ENCODE measurements at places on chromosomes 11 and 22.

DNA sequence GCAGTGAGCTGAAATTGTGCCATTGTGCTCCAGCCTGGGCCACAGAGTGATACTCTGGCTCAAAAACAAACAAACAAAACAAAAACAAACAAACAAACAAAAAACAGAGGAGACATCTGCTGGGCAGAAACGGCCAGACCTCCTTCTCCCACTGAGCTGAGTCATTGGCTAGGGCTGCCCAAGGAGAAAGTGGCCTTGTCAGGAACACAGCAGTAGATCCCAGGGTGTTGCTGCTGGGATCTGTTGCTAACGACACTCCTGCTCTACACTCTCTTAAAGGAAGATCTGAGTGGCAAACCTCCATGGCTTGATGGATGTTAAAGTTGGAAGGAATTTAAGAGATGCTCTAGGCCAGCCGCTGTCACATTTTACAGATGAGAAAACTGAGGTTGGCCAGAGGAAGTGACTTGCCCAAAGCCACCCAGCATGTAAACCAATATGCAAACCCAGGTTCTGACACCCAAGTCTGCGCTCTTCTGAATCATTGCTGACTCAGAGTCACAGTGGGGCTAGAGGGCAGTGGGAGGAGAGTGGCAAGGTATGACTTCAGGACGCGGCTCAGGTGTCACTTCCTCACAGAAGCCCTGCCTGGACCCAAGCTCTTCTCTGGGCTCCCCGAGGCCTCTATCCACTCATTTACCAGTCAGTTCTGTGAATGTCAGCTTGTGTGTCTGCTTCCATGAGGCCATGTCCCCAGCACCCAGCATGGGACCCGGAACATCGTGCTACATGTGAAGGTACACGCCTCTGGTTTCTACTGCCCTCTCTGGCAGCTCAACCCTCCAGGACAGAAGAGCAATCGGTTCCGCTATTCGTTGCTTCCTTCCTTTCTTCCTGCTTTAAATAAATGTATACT lies 11.3 kb upstream of the GDPD5 start:
- H3K27ac ChIP-seq, result no peak overlapping the region
- H3K27me3 ChIP-seq, result no peaks in the 10 kb centered on the region
- H3K4me3 ChIP-seq, result no peak overlapping the region
- H3K4me1 ChIP-seq, result peaks cover 14% of the 10 kb centered on the region
- no peak for DNase-seq
- no peaks in the 10 kb centered on the region for H3K36me3 ChIP-seq

GRCh38 chr11:3782963-3783362 lies 14.4 kb downstream of the NUP98 start:
- no peak overlapping the region for H3K27ac ChIP-seq
- peaks cover 12% of the 10 kb centered on the region for H3K36me3 ChIP-seq
- no peaks in the 10 kb centered on the region for H3K27me3 ChIP-seq
- peaks cover 15% of the 10 kb centered on the region for H3K4me1 ChIP-seq
- H3K4me3 ChIP-seq, result no peak overlapping the region

DNA sequence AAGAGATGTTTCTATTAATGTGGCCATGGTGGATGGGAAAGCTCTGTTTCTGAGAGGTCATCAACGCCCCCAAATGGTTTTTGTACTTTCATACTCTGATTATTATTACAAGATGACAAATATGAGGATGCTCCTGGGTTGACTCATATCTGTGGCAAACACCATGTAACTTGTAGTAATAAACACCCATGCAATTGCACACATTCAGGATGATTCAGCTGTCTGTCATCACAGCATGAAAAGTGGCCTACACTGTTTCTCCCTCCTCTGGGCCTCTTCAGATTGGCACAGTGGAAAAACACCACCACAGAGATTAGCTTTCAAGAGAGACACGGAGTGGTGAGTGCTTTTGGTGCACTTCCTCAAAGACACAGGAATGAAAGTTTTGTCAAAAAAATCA lies 85.4 kb downstream of the MTNR1B start:
- peak; percentile 59 for DNase-seq
- no peaks in the 10 kb centered on the region for H3K27me3 ChIP-seq
- no peak overlapping the region for H3K27ac ChIP-seq
- no peak overlapping the region for H3K4me3 ChIP-seq

- H3K27ac ChIP-seq, result peak overlapping the region; percentile 29
- no peaks in the 10 kb centered on the region for H3K36me3 ChIP-seq
- H3K27me3 ChIP-seq, result no peaks in the 10 kb centered on the region
These were observed 157.9 kb upstream of the CARD18 start for GRCh38 chr11:105297463-105297862.

DNA sequence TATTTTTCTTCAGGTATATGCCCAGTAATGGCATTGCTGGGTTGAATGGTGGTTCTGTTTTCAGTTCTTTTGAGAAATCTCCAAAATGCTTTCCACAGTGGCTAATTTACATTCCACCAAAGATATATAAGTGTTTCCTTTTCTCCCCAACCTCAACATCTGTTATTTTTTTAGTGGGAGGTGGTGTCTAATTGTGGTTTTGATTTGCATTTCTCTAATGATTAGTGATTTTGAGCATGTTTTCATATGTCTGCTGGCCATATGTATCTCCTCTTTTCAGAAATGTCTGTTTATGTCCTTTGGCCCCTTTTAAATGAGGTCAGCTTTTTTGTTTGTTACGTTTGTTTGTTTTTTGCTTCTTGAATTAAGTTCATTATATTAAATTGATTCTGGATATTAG lies 760.2 kb downstream of the KCNA4 start:
- H3K27ac ChIP-seq, result no peak overlapping the region
- H3K27me3 ChIP-seq, result no peaks in the 10 kb centered on the region
- H3K4me3 ChIP-seq, result no peak overlapping the region
- no peak for DNase-seq

- H3K4me3 ChIP-seq, result no peak overlapping the region
- H3K36me3 ChIP-seq, result no peaks in the 10 kb centered on the region
- no peak for DNase-seq
- H3K27ac ChIP-seq, result no peak overlapping the region
- no peaks in the 10 kb centered on the region for H3K4me1 ChIP-seq
These were observed 73.4 kb downstream of the FEZ1 start for GRCh38 chr11:125422681-125423080.

- no peaks in the 10 kb centered on the region for H3K27me3 ChIP-seq
- DNase-seq, result no peak
- no peaks in the 10 kb centered on the region for H3K36me3 ChIP-seq
- H3K27ac ChIP-seq, result no peak overlapping the region
- peaks cover 15% of the 10 kb centered on the region for H3K4me1 ChIP-seq
These were observed 44.1 kb downstream of the RBFOX2 start for GRCh38 chr22:35984183-35985175.

DNA sequence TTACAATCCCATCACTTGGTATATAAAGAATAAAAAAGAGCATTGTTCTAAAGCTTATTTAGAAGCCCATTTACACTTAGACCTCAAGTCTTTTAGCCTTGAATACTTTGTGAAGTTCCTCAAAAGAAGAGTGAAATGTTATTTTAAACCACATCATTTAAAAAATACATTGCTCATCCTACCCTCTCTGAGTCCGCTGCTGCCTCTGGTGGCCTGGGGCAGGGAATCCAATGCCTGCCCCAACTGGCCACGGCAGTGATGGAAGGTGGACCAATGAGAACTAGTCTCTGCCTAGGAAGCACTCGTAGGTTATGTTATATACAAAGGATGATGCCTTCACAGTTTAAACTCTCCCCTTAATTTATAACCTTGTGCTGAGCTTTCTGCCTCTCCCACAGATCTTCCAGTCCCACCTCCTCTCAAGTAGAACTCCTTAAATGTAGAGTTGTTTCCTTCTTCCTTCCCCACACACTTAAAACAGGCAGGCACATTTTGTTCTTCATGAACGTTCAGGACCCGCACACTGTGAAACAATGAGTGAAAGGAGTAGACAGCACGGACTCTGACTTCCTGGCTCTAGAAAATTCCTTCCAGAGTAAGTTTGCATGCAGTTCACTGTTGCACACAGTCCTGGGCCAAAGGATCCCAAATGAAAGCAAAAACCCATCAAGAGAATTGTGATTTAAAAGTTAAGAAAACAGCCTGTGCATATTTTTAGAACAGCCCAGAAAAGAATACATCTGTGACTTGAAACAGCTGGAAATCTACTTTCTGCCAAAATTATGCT lies 167.8 kb downstream of the RRAS2 start:
- H3K27me3 ChIP-seq, result peaks cover 1% of the 10 kb centered on the region
- no peak for DNase-seq
- no peak overlapping the region for H3K27ac ChIP-seq

GRCh38 chr11:62256281-62256680 lies 13.7 kb upstream of the SCGB2A2 start:
- no peak overlapping the region for H3K27ac ChIP-seq
- H3K4me3 ChIP-seq, result no peak overlapping the region
- no peaks in the 10 kb centered on the region for H3K36me3 ChIP-seq
- no peaks in the 10 kb centered on the region for H3K4me1 ChIP-seq
- no peak for DNase-seq

DNA sequence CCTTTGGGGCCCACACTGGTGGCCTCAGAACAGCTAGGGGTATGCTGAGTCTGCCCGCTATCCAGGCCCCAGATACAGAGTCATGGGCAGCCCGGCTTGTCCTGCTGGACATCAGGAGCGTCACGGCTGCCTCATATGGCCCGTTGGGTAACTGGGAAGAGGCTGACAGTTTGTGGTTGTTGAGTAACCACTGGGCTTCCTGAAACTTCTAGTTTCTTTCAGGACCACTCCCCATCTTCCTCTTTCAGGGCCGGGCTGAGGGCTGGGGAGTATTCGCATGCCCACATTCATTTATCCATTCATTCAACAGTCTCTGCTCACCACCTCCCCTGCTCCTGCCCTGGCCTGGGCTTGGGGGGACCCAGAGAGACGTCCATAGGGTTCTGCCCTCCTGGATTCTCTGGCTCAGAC lies 13.4 kb upstream of the P2RY2 start:
- no peak overlapping the region for H3K27ac ChIP-seq
- no peak for DNase-seq
- H3K36me3 ChIP-seq, result no peaks in the 10 kb centered on the region
- no peaks in the 10 kb centered on the region for H3K4me1 ChIP-seq
- no peak overlapping the region for H3K4me3 ChIP-seq
- no peaks in the 10 kb centered on the region for H3K27me3 ChIP-seq

DNA sequence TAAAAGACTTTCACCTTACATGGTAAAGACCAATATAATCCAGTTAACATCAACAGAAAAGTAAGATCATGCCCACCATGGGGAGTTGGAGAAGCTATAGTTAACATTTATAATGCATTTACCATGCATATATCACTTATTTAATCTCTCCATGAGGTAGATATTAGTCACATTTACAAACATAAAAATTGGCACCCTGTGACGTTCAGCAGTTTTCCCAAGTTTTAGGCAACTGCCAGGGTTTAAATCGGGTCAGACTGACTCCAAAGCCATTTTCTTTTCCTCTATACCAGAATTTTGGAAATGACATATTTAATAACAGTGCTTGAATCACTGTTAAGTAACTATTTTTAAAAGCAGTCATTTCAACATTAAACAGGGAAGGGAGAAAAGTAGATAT lies 266.3 kb downstream of the DDX10 start:
- H3K4me3 ChIP-seq, result no peak overlapping the region
- no peaks in the 10 kb centered on the region for H3K36me3 ChIP-seq
- H3K4me1 ChIP-seq, result peaks cover 24% of the 10 kb centered on the region
- no peak overlapping the region for H3K27ac ChIP-seq
- no peaks in the 10 kb centered on the region for H3K27me3 ChIP-seq

DNA sequence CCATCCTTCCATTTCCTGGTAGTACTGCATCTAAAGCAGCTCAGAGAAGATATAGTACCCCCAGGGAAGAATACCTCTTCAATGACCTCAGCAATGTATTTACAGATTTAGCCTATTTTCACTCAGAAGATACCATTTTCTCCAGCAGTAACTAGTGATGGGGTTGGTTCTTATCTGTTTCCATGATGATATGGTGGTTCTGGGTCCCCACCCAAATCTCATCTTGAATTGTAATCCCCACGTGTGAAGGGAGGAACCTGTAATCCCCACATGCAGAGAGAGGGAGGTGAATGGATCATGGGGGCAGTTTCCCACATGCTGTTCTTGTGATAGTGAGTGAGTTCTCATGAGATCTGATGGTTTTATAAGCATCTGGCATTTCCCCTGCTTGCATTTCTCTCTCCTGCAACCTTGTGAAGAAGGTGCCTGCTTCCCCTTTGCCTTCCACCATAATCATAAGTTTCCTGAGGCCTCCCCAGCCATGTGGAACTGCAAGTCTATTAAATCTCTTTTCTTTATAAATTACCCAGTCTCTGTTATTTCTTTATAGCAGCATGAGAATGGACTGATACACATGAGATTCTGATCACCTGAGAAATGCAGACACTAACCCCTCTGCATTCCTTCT lies 139.2 kb downstream of the CCDC81 start:
- H3K36me3 ChIP-seq, result no peaks in the 10 kb centered on the region
- no peak overlapping the region for H3K4me3 ChIP-seq
- H3K4me1 ChIP-seq, result peaks cover 56% of the 10 kb centered on the region
- H3K27me3 ChIP-seq, result no peaks in the 10 kb centered on the region

DNA sequence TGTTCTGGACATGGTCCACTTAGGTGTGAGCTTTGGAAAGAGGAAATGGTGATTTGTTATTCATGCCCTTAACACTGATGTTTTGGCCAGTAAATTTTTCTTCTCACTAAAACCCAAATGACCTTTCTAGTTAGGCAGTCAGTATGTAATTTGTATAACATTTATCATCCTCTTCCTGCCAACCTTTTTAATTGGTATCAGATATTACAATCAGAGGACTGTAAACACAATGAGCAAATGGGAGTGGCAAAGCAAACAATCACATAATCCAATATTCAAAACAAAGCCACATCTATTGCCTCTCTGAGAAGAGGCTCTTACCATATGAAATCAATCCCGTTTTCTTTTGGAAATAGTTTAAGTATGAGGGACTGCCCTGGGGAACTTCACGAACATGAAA lies 49.1 kb downstream of the BBOX1 start:
- no peak for DNase-seq
- H3K4me3 ChIP-seq, result no peak overlapping the region

- no peak overlapping the region for H3K27ac ChIP-seq
- H3K36me3 ChIP-seq, result no peaks in the 10 kb centered on the region
- H3K4me1 ChIP-seq, result no peaks in the 10 kb centered on the region
- DNase-seq, result no peak
- H3K27me3 ChIP-seq, result no peaks in the 10 kb centered on the region
- H3K4me3 ChIP-seq, result no peak overlapping the region
These were observed 139.2 kb downstream of the LRRC4C start for GRCh38 chr11:41320238-41320637.

DNA sequence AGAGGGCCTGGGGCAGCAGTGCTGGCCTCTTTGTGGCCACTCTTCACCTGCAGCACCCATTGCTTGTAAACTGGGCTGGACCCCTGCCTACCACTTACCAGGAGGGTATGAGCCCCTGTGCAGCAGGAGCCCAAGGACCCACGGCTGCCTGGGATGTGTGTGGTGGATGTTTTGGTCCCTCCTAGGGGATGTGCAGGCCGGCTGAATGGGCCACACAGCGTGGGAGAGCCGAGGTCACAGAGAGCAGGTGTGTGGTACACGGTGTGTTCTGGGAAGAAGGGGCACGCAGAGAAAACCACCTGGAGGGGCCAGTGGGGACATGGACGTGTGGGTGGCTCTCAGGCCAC lies 19.3 kb upstream of the GNB1L start:
- peaks cover 12% of the 10 kb centered on the region for H3K36me3 ChIP-seq
- DNase-seq, result no peak
- peaks cover 50% of the 10 kb centered on the region for H3K4me1 ChIP-seq

Measured in endothelial cell of umbilical vein (primary cell).